T-helper 17 cell (primary cell): ENCODE measurements at places on chromosomes 3 and 15.

GRCh38 chr3:112482675-112483074 is 16.6 kb downstream of the BTLA start:
- DNase-seq: no peak

- DNase-seq: no peak
These were observed 92.0 kb downstream of the ZNF609 start for GRCh38 chr15:64552281-64552948.

GRCh38 chr3:123757281-123757940 is 126.7 kb downstream of the MYLK start:
- DNase-seq: no peak

DNA sequence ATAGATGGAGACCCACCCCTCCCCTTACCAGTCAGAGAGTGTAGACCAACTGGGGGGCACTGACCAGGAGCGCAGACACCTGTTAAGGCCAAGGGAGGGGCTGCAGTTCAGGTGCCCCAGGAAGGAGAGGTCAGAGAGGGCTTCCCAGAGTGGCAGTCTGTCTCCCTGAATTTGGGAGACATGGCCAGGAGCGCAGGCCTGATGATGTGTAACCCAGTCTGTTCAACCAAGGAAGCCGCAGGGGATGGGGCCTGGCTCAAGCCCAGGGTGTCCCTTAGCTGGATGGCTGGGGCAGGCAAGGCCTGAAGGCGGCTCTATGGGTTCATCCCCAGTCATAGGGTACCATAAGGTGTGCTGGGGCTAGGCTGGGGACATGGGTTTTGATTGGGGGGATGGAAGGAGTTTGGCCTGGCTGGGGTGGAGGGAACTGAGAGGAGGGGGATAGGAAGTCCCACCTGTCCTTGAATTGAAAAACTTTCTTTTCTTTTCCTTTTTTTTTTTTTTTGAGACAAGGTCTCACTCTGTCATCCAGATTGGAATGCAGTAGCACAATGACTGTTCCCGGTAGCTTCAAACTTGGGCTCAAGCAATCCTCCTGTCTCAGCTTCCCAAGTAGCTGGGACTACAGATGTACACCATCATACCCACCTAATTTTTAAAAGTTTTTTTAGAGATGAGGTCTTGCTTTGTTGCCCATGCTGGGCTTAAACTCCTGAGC is 75.7 kb downstream of the SMAD6 start:
- no peak for DNase-seq

- DNase-seq: no peak
These were observed 59.3 kb upstream of the CFAP161 start for GRCh38 chr15:81074773-81075172.

DNA sequence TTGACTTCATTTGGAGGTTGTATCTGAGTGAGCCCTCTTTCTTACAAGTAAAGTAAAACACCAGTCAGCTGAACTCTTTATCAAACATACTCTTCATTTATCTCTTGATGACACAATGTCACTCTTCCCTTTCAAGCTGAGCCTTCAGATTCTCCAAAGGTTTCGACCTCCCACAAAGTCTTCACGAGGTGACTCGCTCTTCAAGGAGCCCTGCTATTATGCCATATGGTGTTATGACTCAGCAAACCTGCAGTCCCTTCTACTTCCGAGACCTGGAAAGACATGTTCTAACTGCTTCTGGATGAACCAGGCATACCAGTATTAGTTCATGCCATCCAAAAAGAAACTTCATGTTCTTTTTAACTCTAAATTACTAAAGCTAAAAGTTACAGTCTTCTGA is 23.1 kb downstream of the AADAC start:
- no peak for DNase-seq

DNA sequence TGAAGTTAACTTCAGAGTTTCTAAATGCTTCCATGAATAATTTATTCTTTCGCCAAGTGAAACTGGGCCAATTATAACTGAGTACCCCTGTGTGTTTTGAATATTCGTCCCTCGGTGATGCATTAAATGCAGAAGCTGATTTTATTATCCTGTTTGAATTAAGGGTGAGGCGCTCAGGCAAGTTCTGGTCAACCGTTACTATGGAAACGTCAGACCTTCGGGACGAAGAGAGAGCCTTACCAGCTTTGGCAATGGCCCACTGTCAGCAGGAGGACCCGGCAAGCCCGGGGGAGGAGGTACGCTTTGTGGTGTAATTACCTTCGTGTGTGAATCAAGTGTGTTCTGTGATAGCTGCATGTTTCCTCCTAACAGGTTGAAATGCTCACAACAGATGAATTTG is 239.8 kb downstream of the ITPR1 start:
- DNase-seq: no peak

DNA sequence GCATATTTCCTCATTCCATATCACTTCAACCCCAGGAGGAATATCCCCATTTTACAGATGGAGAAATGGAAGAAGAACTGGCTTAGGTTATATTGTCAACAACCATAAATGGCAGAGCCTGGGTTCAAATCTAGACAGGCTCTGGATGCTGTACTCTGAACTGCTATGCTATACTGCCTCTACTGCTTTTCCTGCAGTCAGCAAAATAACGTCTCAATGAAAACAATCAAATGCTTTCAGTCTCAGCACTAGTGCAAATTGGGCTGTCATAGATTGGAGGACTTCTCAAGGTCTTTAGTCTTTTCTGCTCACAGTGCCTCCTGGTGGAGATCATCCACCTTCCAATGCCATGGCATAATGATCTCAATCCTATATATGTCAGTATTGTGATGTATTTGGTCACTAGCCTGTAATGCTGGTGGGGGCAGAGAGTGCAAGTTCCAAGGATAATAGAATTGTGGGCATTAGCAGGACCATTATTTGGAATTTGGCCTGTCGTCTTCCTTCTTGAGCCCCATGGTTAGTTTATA is 285.0 kb downstream of the CLSTN2 start:
- no peak for DNase-seq
